ENCODE measurements at places on chromosomes 3 and 15. TPM values are rescaled to one million over a fixed set of nuclear protein-coding genes. Genes with fewer than 3 reads are reported as not detected.

The LARP6 gene
- total RNA-seq = 6.9 TPM

The BHLHE40 gene
- total RNA-seq = 35.7 TPM

The ACOX2 gene
- total RNA-seq = 28.8 TPM

The SHC4 gene
- 8.8 TPM for total RNA-seq

The RASA2 gene
- 38.8 TPM for total RNA-seq

The TRH gene
- 0.16 TPM for total RNA-seq

The ANKUB1 gene
- not detected for total RNA-seq

The COL6A5 gene
- 6.1 TPM for total RNA-seq
